ENCODE measurements at places on chromosomes 3 and 15.

DNA sequence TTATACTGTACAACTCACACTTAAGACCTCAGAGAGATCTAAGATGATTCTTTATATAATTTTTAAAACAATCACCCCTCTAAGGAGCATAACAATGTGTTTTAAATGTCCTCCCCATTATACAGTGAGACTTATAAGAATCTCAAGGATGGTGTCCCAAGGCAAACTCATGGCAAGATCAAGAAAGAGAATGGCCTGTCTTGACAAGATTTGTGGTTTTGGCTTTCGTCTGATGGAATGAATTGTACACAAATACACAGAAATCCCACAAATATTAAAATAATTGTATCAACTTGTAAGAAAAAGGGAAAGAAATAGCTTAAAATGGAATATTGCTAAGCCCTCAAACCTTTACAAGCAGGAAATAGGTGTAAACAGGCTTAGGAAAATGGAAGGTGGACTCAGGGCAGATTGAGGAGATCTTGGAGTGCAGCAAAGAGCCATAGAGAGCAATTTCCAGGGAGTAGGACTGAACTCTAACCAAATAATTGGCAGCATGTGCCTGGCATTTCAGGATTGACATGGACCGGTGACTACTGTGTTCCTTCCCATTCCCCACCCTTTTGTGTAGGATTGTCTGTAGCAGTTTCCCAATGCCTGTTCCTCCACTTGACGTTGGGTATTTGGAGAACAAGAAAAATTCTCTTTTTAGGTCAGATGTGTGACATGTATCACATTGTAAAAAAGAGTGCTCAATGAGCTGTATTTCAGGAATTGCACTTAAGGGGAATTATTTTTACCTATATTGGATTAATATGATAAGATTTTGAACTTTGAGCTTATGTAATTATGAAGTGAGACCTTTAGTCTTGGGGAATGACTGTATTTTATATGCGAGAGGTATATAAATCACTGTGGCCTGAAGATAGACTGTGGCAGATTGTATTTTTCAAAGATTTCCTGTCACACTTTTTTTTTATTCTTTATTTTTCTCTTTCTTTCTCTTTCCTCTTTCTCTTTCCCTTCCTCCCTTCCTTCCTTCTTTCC lies 317.8 kb upstream of the SLITRK3 start:
- no peak for DNase-seq

GRCh38 chr3:38210141-38210757 lies 44.9 kb downstream of the OXSR1 start:
- no peak for DNase-seq

- no peak for DNase-seq
Observed at GRCh38 chr3:195017151-195017550, 253.8 kb downstream of the XXYLT1 start.

DNA sequence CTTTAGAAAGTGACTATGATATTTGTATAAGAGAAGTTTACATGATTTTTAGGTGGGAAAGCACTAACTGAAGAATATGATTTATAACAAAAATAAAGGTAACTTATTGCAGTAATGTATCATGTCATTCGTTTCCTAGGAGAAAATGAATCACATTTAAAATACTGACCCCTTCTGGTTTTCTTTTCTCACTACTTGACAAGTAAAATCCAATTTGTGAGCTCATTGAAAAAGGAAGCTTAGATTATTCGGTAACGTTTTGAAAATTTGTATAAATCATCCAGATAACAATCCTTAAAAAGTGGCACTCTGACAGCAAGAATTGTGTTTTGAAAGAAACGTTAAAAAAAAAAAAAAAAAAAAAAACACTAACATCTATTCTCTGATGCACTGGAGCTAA lies 39.0 kb downstream of the NSUN3 start:
- DNase-seq: no peak

DNA sequence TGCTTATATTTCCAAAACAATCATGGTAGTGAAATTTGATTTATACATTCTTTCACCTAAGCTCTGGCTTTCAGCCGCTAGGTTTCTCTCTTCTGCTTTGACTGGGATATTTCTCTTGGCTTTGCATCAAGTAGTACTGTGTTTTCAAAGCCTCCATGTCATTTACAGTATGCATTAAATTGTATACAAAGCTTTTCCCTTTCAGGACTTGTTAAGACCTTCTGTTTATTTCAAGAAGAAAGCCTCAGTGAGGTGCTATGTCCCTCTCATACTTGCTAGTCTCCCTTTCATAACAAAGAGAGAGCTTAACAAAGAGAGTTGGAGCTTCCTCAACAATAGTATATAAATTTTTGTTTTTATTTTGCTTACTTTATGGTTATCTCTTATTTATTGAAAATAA lies 84.2 kb upstream of the SLC25A26 start:
- no peak for DNase-seq

Data from activated naive CD8-positive, alpha-beta T cell treated with anti-CD3 and anti-CD28 coated beads, Interleukin-2, amount 50 U/mL, for 24 hours (primary cell).